Glutamatergic neuron (in vitro differentiated cells): ENCODE measurements at places on chromosomes 3 and 15. TPM values are rescaled to one million over a fixed set of nuclear protein-coding genes. Genes with fewer than 3 reads are reported as not detected.
A peak's percentile ranks its signal among the peaks of the same experiment; 100 is the strongest.

OR5AC2 gene
- total RNA-seq: not detected

CPLX3 gene
- 0.32 TPM for total RNA-seq

ASB14 gene
- not detected for total RNA-seq

ISL2 gene
- total RNA-seq: 78.7 TPM

TRAT1 gene
- total RNA-seq: not detected

DNA sequence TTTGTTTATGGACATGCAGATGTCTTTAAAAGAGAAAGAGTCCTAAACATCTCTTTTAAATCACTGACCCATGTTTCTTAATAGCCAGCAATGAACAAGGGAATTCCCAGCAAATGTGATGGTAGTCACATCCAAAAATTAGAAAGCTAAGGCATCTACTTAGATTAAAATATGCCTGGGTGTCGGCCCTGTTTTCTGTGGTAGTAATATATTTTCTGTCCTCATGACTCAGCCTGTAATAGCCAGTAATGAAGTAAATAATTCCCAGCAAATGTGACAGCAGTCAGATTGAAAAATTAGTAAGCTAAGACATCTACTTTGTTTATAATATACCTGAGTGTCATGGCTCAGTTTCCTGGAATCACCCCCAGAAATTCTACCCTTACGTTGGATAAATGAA, 60.6 kb upstream of the MYRIP start:
- no peak overlapping the region for H3K27ac ChIP-seq
- H3K4me3 ChIP-seq: no peak overlapping the region
- peaks cover 16% of the 10 kb centered on the region for H3K4me1 ChIP-seq
- no peaks in the 10 kb centered on the region for H3K36me3 ChIP-seq
- DNase-seq: no peak
- peaks cover 12% of the 10 kb centered on the region for H3K27me3 ChIP-seq

- DNase-seq: no peak
- peak overlapping the region; percentile 95 for H3K27ac ChIP-seq
- H3K36me3 ChIP-seq: no peaks in the 10 kb centered on the region
Observed at GRCh38 chr15:41775651-41776050, 1.4 kb downstream of the MAPKBP1 start.

DNA sequence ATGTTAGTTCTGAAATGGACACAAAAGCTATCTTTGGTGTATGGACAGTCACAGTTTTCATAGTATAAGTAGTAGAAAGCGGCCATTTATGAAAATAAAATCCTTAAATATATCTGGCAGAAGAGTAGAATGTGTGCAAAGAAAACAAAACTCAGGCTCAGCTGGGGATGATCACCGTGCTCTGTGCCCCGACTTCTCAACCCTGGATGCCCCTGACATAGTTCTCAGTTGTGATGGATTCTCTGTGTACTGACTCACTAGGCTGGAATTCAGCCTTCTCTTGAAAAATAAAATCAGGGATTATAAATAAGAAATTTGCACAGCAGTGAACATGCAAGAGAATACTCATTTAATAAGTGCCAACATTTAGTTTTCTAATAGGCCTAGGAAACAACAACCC, 925.1 kb upstream of the NR2F2 start:
- H3K4me1 ChIP-seq: no peaks in the 10 kb centered on the region
- H3K36me3 ChIP-seq: no peaks in the 10 kb centered on the region
- no peak for DNase-seq
- H3K4me3 ChIP-seq: no peak overlapping the region

- H3K4me3 ChIP-seq: no peak overlapping the region
- no peaks in the 10 kb centered on the region for H3K36me3 ChIP-seq
- H3K4me1 ChIP-seq: peaks cover 5% of the 10 kb centered on the region
- H3K27ac ChIP-seq: no peak overlapping the region
Observed at GRCh38 chr3:58049143-58049785, 41.0 kb downstream of the FLNB start.

- H3K36me3 ChIP-seq: no peaks in the 10 kb centered on the region
- no peak overlapping the region for H3K4me3 ChIP-seq
- H3K4me1 ChIP-seq: no peaks in the 10 kb centered on the region
Observed at GRCh38 chr15:95644100-95644875, 686.2 kb upstream of the NR2F2 start.
